Right ventricle myocardium inferior (tissue), 1 donor: ENCODE measurements at places on chromosomes 7 and 10. TPM values are rescaled to one million over a fixed set of nuclear protein-coding genes. Genes with fewer than 3 reads are reported as not detected.

DNA sequence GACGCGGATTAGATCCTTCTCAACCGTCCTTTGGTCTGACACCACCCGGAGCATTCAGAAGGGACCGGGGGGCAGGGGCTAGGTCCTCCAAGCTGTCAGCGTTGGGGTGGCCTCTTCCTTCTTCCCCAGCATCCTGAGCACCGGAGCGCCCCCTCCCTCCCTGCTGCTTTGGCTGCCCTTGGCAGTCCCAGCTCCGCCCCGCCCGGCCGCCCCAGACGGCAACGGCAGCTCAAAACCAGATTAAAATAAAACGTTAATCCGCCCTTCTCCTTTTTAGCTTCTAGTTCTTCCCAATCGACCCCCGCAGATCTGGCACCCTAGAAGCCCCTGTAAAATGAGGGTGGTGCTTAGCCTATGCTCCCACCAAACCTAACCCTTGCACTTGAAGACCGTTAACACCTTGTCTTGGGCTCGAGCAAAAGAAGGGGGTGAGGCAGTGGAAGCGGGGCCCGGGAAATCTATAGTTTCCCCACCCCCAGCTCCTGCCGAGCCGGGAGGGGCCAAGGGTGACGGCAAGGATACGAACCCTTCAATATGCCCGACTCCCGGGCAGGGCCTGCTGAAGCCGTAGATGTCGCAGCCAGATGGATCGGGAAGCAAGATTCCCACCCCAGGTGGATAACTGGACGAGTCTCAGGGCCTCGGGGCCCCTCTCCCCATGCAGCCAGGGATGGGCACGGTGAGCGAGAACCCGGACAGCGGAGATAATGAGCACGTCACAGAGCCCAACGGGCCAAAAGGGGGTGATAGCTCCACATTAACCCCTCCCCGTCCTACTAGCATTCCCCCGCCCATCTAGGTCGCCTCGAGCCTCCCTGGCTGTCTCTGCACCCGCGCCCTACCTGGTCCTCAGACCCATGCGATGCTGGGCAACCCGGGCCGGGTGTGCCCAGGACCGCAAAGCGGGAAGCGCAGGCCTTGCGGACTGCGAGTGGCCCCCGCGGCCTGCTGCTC is 169.7 kb downstream of the NRF1 start:
- no peak for DNase-seq

GNAI1 gene
- total RNA-seq = 12.4 TPM

- DNase-seq = no peak
Observed at GRCh38 chr7:157892751-157893523, 556.1 kb downstream of the DNAJB6 start.

KAZALD1 gene
- total RNA-seq = 4.8 TPM

ECHS1 gene
- total RNA-seq = 224 TPM

DNA sequence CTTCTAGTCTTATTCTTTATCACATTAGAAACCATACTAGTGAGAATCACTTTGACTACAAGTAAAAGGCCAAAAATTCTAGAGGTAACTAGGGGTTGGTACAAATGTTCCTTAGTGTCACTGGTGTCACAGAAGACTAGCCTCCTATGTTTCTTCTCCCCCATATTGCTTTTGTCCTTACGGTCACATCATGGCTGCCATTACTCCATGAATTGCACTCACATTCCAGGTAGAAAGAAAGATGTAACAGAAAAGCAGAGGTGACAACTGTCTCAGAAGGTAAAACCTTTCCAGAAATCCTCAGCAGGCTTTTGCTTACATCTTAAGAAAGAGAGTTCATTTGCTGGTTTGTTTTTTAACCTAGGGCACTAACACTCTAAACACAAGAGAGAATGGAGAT is 42.9 kb downstream of the USP6NL start:
- DNase-seq = no peak

SPDYE2B gene
- total RNA-seq = not detected
